ENCODE measurements at places on chromosomes 2 and 18.
A peak's percentile ranks its signal among the peaks of the same experiment; 100 is the strongest.

DNA sequence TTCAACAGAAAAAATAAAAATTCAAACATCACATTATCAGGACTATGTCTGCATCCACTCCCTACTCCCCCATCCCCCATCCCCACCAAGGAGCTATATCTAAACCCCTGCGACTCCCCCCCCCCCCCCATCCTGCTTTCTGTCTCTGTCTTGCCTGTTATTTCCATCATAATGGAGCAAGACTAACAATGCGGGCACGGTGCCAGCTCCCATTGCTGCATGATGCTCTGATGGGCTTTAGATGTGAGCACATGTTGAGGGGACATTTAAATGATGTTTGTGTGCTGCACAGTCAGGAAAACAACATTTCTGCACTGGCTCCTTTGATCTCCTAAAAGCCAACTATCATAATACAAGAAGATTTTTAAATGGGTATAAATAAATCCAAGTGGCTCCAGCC is 644.2 kb upstream of the SETBP1 start:
- no peak for DNase-seq

GRCh38 chr2:38661306-38661705 is 4.6 kb upstream of the GALM start:
- no peak for DNase-seq

- no peak for DNase-seq
These were observed 449.7 kb downstream of the TXNL1 start for GRCh38 chr18:56188529-56189275.

DNA sequence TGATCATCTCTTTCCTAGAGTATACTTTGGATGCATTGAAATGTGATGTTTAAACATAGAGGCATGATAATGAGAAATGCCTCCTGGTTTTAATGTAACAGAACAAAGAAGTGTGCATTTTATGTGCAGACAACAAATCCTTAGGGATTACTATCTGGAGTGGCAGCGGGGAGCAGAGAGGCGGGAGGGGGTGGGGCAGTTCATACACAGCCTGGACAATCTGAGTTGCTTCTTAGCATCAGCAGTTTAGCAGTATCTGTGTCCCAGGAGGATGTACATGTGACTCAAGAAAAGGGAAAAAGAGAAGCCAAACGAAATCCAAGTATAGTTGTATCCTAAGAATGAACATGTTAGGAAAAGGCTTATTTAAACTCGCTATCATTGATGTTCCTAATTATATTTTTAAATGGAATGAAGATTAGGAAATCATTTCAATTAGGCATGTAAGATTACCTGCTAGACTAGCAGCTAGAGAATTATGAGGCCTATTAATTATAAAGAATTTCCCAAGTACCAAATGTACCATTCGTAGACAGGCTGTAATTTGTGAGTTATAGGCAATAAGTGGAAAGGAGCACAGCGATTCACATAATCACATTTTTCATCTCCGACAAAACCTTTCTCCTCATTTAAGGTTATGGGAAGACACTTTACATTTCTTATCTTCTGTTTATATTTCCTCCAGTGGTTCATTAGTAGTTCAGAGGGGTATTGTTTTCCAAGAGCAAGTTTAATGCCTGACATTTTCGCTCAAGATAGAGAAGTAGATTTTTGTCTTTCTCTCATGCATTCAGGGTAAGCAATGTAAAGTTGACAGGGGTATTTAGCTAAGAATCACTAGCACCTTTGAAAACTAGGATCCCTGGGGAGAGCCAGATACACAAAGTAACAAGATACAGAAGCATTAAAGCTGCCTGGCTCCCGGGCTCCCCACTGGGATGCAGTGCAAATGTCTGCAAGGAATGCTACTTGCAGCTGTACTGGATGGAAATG is 141.3 kb upstream of the NOSTRIN start:
- DNase-seq: no peak

GRCh38 chr18:26429535-26430226 is 118.7 kb downstream of the KCTD1 start:
- no peak for DNase-seq

GRCh38 chr2:172052000-172052983 is 33.0 kb upstream of the DLX1 start:
- no peak for DNase-seq

- DNase-seq: no peak
These were observed 301.9 kb downstream of the ZEB2 start for GRCh38 chr2:144217853-144218633.

- no peak for DNase-seq
These were observed 31.9 kb upstream of the RPIA start for GRCh38 chr2:88659538-88659915.

- DNase-seq: no peak
These were observed 21.6 kb downstream of the LDLRAD4 start for GRCh38 chr18:13240060-13240725.

DNA sequence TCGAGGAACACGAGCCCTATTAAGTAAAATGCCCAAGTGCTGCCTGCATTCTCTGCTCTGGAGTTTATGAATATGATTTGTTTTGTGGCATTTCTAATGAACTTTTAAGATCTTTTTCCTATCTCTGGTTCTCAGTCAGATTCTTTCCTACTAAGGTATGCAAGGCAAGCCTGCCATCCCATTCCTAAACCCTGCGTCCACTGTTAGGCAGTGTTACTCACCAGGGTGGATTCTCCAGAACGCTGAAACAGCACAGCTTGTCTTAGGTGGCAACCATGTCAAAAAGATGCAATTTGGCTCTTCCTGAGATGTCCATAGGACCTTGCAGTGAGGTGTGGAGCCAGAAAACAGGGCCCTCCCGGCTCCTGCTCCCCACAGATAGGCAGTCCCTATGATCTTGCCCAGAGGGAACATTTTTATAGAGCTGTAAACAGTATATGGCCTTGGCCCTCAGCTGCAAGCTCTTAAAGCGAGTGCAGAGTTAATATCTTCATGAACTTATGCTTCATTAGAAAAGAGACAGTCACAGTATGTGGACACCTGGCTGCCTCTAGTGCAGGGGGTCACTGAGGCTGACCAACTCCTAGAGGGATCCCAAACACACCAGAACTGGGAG is 84.4 kb downstream of the TPGS2 start:
- no peak for DNase-seq

GRCh38 chr2:165874445-165875039 is 79.0 kb downstream of the TTC21B start:
- peak; percentile 78 for DNase-seq

DNA sequence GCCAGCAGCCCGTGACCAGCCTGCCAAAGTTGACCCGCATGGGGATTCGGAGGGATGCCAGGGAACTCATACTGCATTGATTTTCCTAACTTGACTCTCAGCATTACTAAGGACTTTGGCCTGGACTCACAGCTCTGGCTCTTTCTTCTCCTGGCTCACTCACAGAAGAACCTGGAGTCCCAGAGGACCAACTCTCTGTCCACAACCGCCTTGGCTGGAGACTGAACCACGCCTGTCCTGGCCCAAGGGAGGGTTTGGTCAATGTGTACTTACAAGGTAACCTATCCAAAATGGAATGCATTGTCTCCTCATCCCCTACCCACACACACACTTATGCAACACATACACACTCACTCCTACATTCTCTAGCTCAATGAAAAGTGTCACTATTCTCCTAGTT is 135.6 kb upstream of the KLHL29 start:
- DNase-seq: no peak

- no peak for DNase-seq
These were observed 15.2 kb downstream of the EML4 start for GRCh38 chr2:42184346-42184745.

Measured in inflammatory macrophage treated with lipopolysaccharide for 4 hours (primary cell).